Naive B cell (primary cell): ENCODE measurements at places on chromosomes 1 and 21.

GRCh38 chr1:40338745-40339419 is 21.8 kb upstream of the COL9A2 start:
- peak; percentile 86 for DNase-seq

GRCh38 chr1:58905126-58905490 is 121.3 kb upstream of the JUN start:
- no peak for DNase-seq

DNA sequence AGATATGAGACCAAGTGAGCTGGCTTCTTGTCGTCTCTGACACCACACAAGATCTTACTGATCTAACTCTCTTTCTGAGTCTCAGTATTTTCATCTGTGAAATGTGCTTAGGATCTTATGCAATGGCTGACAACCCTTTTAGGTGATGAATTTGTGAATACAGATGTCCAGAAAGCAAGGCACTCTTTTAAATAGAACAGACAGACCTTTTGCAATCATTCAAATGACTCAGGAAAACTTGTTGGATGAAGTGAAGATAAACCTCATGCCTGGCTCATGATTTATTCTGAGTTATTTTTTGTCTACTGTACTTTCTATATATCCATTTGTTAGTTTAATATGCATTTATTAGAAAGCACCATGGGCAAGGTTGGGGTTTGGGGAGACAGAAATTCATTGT is 411.3 kb downstream of the PTPRU start:
- DNase-seq = no peak

- DNase-seq = no peak
These were observed 766 bp downstream of the CNIH3 start for GRCh38 chr1:224616756-224617409.

- DNase-seq = no peak
These were observed 27.6 kb upstream of the ARHGAP29 start for GRCh38 chr1:94265011-94265422.

GRCh38 chr1:3060601-3061551 is 8.1 kb upstream of the PRDM16 start:
- no peak for DNase-seq

- DNase-seq = no peak
These were observed 36.1 kb downstream of the ACTA1 start for GRCh38 chr1:229397762-229398161.

DNA sequence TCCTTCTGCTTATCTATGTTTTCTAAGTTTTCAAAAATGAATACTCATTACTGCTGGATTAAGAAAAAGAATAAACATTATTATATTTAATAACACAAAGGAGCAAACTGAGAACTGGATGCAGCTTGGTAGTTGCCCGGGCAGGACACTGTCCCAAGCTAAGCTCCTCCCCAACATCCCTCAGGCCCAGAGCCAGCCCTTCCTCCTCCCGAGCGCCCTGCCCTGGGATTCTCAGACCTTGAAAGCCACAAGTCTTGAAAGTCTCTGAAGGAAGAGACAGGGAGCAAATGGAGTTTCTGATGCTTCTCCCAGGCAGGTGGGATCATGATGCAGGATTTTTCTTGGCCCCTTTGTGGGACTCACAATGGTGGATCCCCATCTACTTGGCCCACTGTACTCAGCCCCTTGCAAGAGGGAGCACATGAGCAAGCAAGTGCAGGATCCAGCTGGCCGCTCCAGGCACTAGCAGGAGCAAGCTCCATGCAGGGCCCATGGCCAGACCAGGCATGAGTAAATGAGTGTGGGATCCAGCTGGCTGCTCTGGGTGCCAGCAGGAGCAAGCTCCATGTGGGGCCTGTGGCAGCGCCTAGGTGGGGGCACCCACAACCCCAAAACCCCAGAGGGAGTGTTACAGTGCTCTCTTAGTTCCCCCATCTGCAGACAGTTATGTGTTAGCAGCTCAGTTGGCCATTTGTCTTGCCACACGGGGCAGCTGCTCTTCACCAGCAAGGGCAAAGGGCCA is 32.1 kb upstream of the RAB4A start:
- DNase-seq = no peak

- peak; percentile 17 for DNase-seq
These were observed 45.9 kb downstream of the WDR4 start for GRCh38 chr21:42833439-42833815.

GRCh38 chr1:105636052-105636451 is 1420.4 kb upstream of the PRMT6 start:
- no peak for DNase-seq

GRCh38 chr1:31782421-31783410 is 18.6 kb upstream of the ADGRB2 start:
- DNase-seq = no peak

DNA sequence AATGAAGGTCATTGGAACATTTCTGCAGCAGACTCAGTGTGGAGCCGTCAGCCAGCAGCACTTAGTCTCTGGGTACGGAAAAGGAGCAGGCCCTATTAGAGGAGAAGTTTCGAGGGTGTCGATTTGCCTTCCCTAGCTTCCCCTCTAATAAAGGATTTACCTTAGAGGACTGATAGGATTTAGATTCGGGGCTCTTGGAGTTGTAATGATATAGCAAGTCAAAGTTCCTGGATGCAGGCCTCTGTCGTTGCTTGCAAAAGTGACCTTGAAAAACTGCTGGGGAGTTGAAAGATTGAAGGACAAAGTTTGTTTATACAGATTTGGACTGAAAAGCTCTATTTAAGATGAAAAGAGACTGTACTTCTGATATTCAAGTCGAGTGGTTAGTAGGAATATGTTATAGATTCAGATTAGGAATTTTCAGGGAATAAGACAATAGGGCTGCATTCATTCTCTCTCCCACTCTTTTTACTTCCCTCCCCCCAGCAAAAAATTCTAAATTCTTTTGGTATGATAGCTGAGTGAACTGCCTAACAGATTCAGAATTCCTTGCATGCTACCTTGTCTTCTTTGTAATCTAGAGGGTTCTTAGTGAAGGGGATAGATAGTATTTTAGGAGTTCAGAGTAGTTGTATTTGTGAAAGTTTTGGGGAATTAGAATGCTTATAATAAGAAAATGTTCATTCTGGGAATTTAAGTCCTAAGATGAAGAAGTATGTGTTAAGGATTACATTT is 19.2 kb downstream of the NFYC start:
- no peak for DNase-seq

- DNase-seq = no peak
These were observed 310.0 kb upstream of the SNX7 start for GRCh38 chr1:98351561-98351960.

- DNase-seq = no peak
These were observed 21.9 kb downstream of the GPR52 start for GRCh38 chr1:174469687-174470086.

DNA sequence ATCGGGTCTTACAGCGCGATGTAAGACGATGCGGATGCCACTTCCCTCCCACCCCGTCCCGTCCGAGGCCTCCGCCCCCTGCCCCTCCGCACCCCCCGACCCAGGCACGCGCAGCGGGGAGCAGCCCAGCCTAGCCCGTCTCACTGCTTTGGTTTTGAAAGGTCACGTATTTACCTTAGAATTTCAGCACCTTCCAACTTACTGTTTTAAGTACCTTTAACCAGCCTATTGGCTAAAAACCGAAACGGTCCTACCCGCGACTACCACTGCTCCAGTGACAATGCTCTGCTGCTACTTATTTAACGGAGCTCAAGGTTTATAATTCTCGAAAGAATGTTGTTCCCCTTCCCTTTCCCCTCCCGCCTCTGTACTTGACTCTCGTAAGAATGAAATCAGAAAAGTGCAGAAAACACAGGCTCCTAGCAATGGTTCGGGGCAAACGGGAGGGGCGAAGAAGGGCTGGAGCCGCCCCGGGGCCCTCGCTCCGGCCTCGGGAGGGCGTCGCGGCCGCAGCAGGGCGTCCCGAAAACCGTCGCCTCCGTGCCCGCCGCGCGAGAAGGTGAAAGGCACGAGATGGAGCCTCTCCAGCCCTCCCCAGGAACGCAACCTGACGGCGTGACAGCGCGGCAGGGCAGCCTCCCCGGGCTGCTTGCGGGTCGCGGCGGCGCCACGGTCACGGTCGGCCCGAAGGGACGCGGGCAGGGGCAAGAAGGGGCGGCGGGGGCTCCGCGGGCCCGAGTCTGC is 667 bp downstream of the TMEM50B start:
- DNase-seq = no peak

DNA sequence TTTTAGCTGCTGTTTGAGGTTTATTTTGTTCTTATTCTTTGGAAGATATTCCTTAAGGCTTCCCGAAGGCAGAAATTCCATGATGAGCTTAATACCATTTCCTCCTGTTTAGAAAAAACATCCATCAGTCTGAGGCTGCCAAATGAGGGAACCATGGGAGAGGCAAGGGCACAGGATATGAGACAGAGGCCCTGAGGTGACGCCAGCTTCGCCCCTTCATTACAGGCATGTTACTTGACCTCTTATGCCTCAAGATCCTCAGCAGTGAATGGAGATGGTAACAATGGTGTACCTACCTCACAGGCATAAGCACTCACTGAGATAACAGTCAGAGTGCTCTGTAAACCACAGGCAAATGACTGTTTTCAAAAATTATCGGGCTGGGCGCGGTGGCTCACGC is 93.6 kb downstream of the RAVER2 start:
- no peak for DNase-seq

GRCh38 chr1:145785547-145785946 is 38.3 kb downstream of the RNF115 start:
- no peak for DNase-seq

DNA sequence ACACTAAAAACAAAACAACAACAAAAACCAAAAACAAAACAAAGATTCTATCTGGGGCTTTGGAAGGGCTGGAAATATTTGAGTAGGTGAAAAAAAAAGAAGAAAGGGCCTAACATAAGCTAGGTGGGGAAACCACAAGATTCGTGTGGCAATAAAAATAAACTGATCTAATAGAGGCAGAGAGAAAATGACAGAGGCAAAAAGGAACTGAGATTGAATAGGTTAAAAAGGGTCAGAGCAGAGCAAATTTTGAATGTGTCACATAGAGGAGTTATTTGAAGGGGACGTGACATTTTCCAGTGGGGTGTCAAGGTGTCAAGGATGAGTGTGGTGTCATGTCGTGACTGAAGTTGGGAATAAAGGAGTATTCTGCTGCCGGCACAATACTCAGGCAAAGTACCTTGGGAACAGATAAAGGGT is 65.2 kb upstream of the RALGPS2 start:
- peak; percentile 6 for DNase-seq

DNA sequence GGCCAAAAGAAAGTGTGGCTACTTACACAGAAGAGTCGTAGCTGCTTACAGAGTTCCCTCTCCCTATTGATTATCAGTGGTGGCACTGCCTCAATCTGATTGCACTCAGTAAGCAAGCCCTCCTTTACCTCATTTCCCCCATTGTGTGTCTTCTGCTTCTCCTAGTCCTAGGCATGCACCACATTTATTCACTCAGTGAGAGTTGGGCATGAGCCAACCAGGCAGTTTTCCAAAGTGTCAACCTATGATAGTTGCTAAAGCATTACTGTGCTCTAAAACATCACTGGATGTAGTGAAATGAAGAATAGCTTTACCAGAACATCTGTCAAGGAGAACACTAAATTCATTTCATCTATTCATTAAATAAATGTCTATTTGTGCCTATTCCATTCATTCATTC is 19.3 kb downstream of the GJA5 start:
- no peak for DNase-seq

DNA sequence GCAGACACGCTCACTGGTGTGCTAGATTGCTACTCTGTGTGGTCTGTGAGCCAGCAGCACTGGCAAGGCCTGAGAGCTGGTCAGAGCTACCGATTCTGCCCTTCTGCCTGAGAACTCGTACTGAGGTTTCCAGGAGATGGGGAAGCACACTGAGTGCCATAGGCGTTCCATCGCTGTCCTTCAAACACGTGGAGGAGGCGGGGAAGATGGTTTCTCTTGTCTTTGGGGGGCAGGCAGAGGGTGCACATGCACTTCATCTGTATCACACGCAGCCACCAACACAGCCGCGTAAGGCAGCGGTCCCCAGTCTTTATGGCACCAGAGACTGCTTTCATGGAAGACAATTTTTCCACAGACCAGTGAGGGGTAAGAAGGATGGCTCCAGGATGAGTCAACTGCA is 23.8 kb upstream of the MX1 start:
- no peak for DNase-seq

GRCh38 chr1:169201084-169201619 is 94.7 kb downstream of the ATP1B1 start:
- DNase-seq = no peak

DNA sequence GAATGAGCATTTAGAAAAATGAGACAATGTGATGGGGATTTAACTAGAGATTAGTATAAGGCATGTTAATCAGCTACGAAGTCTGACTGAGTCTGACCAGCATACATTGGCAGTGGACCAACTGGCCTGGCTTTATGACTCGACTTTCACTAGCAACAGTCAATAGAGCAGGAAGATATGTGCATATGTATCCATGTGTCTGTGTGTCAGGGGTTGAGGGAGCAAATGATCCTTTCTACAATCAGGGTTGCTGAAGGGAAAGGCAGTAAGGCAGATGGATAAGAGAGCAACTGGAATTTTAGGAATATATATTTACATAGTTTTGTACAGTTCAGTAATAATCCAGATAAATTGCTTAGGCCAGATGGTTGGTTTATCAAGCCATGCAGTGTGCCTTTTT is 645.6 kb downstream of the PLA2G4A start:
- DNase-seq = no peak
